ENCODE measurements at places on chromosomes 3 and 15. TPM values are rescaled to one million over a fixed set of nuclear protein-coding genes. Genes with fewer than 3 reads are reported as not detected.

The KNG1 gene
- 0.05 TPM for polyA plus RNA-seq

The PLS1 gene
- polyA plus RNA-seq: 0.99 TPM

The TRPM1 gene
- polyA plus RNA-seq: 0.71 TPM

The SLC28A2 gene
- polyA plus RNA-seq: 1.0 TPM

The FXR1 gene
- 492 TPM for polyA plus RNA-seq

The ALDH1A2 gene
- polyA plus RNA-seq: 22.3 TPM

The GALNT15 gene
- 0.79 TPM for polyA plus RNA-seq

The MESP2 gene
- polyA plus RNA-seq: 0.37 TPM

The AZI2 gene
- polyA plus RNA-seq: 70.0 TPM

The SERINC4 gene
- 0.41 TPM for polyA plus RNA-seq

The HRG gene
- polyA plus RNA-seq: 0.53 TPM

Data from muscle of leg (tissue), 16 donors.